ENCODE measurements at places on chromosomes 11 and 22. TPM values are rescaled to one million over a fixed set of nuclear protein-coding genes. Genes with fewer than 3 reads are reported as not detected.

- DNase-seq: no peak
Observed at GRCh38 chr11:3781423-3781822, 15.9 kb downstream of the NUP98 start.

DNA sequence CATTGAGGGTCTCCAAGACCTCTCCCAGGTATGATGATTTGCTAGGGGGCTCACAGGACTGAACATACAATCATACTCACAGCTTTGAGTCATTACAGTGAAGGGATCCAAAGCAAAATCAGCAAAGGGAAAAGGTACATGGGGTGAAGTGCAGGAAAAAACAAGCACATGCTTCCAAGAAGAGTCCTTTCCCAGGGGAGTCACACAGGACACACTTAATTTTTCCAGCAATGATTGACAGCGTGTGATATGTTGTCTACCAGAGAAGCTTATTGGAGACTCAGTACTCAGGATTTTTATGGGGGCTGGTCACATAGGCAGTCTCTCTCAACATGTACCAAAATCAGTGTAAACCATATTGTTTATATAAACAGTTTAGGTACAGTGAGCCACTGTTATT, 25.3 kb downstream of the CUL5 start:
- DNase-seq: no peak

DNA sequence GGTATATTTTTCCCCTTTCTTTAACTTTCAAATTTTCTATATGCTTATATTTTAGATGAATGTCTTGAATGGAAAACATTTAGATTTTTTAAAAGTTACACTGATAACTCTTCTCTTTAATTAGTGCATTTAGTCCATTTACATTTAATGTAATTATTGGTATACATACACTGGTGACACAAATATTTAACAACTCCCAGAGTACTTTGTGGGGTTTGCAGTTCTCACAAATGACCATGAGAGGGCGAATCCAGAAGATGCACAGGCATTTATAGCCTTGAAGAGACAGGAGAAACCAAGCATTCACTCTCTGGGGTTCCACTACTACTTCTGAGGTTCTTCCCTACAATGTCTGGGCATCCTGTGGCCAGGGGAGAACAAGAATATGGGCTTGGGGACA, 125.1 kb downstream of the TIMP3 start:
- DNase-seq: no peak

Gene APOL6
- 14.6 TPM for total RNA-seq

GRCh38 chr22:20792966-20793728, 19.2 kb downstream of the SERPIND1 start:
- DNase-seq: no peak

Gene ZNF215
- 2.5 TPM for total RNA-seq
